ENCODE measurements at places on chromosomes 1 and 21.

- no peak for DNase-seq
- H3K4me3 ChIP-seq, result no peak overlapping the region
- H3K4me1 ChIP-seq, result no peaks in the 10 kb centered on the region
- H3K27ac ChIP-seq, result no peak overlapping the region
- no peaks in the 10 kb centered on the region for H3K27me3 ChIP-seq
Observed at GRCh38 chr1:81420760-81421159, 380.0 kb upstream of the ADGRL2 start.

- H3K4me1 ChIP-seq, result no peaks in the 10 kb centered on the region
- DNase-seq, result no peak
- H3K4me3 ChIP-seq, result no peak overlapping the region
Observed at GRCh38 chr1:151773702-151774101, 10.4 kb upstream of the MRPL9 start.

DNA sequence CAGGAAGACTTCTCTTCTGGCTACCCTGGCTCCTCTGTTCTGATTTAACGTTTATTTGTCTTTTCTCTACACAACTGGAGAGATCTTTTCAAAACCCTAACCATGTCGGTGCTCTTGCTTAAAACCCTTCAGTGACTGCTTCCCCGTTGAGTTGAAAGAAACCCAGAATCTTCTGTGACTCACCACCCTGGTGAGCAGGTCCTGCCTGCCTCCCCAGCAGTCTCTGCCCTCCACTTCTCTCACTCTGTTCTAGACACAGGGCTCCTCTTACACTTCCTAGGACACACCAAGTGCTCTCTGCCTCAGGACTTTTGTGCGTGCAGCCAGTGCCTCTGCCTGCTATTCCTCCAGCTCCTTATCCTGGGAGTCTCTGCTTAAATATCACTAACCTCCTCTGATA, 131.4 kb downstream of the IER5 start:
- DNase-seq, result no peak
- H3K27ac ChIP-seq, result no peak overlapping the region
- no peaks in the 10 kb centered on the region for H3K27me3 ChIP-seq
- H3K4me1 ChIP-seq, result no peaks in the 10 kb centered on the region
- H3K4me3 ChIP-seq, result no peak overlapping the region
- H3K36me3 ChIP-seq, result no peaks in the 10 kb centered on the region

DNA sequence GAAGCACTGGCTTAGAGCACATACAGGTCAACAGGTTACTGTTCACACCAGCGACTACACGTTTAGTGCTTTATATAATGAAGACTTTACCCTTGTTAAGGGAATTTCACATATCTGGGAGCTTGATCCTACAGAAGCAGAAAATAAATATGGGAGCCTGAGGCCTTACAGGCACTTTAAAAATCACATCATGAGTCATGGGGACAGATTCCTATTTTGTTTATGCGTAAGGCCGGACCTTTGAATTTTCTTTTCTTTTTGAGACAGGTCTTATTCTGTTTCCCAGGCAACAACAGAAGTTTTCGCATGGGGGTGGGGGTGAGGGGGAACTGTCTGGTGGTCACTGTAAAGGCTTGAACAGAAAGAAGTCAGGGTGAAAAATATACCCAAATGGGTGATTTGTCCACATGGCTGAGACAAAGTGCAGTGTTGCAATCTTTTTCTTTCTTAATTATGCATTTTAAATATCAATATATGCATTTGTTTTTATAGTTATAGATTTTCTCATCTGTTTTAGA, 276.7 kb downstream of the KCNH1 start:
- no peaks in the 10 kb centered on the region for H3K4me1 ChIP-seq
- H3K36me3 ChIP-seq, result no peaks in the 10 kb centered on the region
- H3K27me3 ChIP-seq, result no peaks in the 10 kb centered on the region
- DNase-seq, result no peak
- no peak overlapping the region for H3K4me3 ChIP-seq

DNA sequence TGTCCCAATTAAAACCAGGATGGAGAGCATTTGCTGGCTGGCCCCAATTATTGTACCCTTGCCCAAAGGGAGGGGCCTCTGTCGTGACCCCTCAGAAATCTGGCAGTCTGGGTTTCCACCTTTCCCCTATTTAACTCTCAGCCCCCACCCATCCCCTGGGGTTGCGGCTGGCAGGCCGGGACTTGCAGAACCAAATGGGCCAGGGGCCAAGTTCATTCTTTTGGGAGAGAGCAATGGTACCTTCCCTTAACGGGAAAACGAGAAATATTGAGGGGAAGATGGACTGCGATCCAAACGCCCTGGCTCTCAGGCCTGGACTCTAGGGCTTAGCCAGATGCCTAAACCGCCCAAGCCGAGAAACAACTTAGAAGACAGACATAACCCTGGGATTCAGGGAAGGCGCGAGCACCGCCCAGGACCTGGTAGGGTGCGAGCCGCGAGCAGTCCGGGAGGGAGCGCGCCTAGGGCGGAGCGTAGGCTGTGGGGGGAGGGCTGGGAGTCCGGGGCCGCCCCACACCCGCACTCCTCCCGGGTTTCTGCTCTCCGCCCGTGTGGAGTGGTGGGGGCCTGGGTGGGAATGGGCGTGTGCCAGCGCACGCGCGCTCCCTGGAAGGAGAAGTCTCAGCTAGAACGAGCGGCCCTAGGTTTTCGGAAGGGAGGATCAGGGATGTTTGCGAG, at the start of gene SLC27A3:
SLC27A3 (plus strand) TSS at position 628 of the 678 bp plus-strand sequence. CDS start 91 bp downstream, outside the sequence.
- H3K36me3 ChIP-seq, result peaks cover 32% of the 10 kb centered on the region
- peak; percentile 93 for DNase-seq
- H3K27me3 ChIP-seq, result no peaks in the 10 kb centered on the region
- peaks cover 70% of the 10 kb centered on the region for H3K4me1 ChIP-seq

- H3K4me1 ChIP-seq, result no peaks in the 10 kb centered on the region
- H3K36me3 ChIP-seq, result no peaks in the 10 kb centered on the region
- DNase-seq, result no peak
- no peak overlapping the region for H3K4me3 ChIP-seq
Observed at GRCh38 chr1:228120857-228121489, 11.9 kb upstream of the MRPL55 start.

GRCh38 chr1:233884461-233885151, 19.9 kb upstream of the SLC35F3 start:
- H3K27ac ChIP-seq, result no peak overlapping the region
- no peaks in the 10 kb centered on the region for H3K27me3 ChIP-seq
- no peak overlapping the region for H3K4me3 ChIP-seq
- no peaks in the 10 kb centered on the region for H3K36me3 ChIP-seq

DNA sequence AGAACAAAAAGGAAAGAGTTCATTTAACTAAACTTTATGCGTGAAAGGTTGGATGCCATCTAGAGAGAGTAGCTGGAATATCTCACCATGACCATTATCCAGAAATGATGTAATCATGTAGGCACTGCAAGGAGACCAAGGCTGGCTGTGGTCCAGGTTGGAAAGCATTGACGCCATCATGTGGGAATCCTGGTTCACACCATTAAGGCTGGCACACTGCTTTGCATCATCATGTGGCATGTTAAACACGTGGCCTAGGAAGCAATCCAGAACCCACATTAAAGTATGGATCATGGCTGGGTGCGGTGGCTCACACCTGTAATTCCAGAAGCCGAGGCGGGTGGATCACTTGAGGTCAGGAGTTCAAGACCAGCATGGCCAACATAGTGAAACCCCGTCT, 4.3 kb downstream of the ADAMTS1 start:
- no peak for DNase-seq
- peaks cover 65% of the 10 kb centered on the region for H3K36me3 ChIP-seq
- peaks cover 32% of the 10 kb centered on the region for H3K4me1 ChIP-seq
- peaks cover 4% of the 10 kb centered on the region for H3K27me3 ChIP-seq

GRCh38 chr21:25324666-25325065, 282.6 kb downstream of the MRPL39 start:
- no peaks in the 10 kb centered on the region for H3K27me3 ChIP-seq
- no peak for DNase-seq
- no peaks in the 10 kb centered on the region for H3K4me1 ChIP-seq
- no peak overlapping the region for H3K4me3 ChIP-seq

DNA sequence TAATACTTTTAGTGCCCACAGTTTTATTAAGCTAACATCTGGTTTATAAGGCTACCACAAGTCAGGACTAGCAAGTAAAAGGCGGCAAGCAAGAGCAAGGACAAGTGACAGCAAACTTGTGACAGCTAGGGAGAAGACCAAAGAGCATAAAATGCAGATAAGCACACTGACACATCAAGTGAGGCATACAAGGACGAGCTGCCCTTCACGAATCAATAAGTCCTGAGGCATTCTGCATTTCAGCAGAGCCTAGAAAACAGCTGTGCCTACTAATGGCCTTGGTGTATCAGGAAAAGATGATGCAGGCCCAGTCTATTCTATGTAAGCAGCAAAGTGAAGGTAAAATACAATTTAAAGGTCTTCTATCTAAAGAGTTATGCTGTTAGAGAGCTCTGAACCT, 74.8 kb downstream of the KRTAP19-8 start:
- no peaks in the 10 kb centered on the region for H3K36me3 ChIP-seq
- H3K27ac ChIP-seq, result no peak overlapping the region
- H3K27me3 ChIP-seq, result no peaks in the 10 kb centered on the region
- no peaks in the 10 kb centered on the region for H3K4me1 ChIP-seq

DNA sequence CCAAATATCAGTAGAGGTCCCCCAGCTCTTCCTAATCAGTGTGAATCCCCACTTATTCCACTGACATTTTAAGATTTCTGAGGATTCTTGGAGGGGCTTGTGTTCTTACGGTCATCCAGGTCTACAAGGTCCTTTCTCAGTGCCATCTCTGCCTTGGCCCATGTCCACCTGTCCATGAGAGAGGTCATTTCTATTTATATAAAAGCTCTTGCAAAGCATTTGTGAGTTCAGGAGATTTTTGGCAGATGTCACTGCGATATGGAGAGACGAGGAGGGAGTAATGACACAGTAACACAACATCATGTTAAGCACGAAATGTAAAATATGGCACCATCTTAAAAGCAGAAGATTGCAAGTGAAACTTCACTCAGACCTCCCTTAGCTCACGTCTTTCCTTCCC, 144.6 kb upstream of the NFIA start:
- H3K4me1 ChIP-seq, result no peaks in the 10 kb centered on the region
- H3K27ac ChIP-seq, result no peak overlapping the region
- no peak overlapping the region for H3K4me3 ChIP-seq
- no peak for DNase-seq

- H3K27me3 ChIP-seq, result no peaks in the 10 kb centered on the region
- no peak for DNase-seq
- H3K36me3 ChIP-seq, result no peaks in the 10 kb centered on the region
- no peaks in the 10 kb centered on the region for H3K4me1 ChIP-seq
Observed at GRCh38 chr21:41377715-41378114, 15.9 kb downstream of the MX2 start.

All from upper lobe of right lung (tissue), 1 donor.